Body of pancreas (tissue), 4 donors: ENCODE measurements at places on chromosomes 11 and 22. TPM values are rescaled to one million over a fixed set of nuclear protein-coding genes. Genes with fewer than 3 reads are reported as not detected.

Gene OR52H1
- 5.9 TPM for total RNA-seq

- H3K36me3 ChIP-seq = no peaks in the 10 kb centered on the region
- no peak for DNase-seq
- H3K4me1 ChIP-seq = no peaks in the 10 kb centered on the region
- no peak overlapping the region for H3K27ac ChIP-seq
- no peak overlapping the region for H3K4me3 ChIP-seq
- H3K27me3 ChIP-seq = no peaks in the 10 kb centered on the region
Observed at GRCh38 chr11:74559934-74560309, 32.5 kb upstream of the POLD3 start.

- no peaks in the 10 kb centered on the region for H3K4me1 ChIP-seq
- no peaks in the 10 kb centered on the region for H3K27me3 ChIP-seq
- no peak for DNase-seq
Observed at GRCh38 chr22:17514084-17514483, 49.2 kb upstream of the SLC25A18 start.

DNA sequence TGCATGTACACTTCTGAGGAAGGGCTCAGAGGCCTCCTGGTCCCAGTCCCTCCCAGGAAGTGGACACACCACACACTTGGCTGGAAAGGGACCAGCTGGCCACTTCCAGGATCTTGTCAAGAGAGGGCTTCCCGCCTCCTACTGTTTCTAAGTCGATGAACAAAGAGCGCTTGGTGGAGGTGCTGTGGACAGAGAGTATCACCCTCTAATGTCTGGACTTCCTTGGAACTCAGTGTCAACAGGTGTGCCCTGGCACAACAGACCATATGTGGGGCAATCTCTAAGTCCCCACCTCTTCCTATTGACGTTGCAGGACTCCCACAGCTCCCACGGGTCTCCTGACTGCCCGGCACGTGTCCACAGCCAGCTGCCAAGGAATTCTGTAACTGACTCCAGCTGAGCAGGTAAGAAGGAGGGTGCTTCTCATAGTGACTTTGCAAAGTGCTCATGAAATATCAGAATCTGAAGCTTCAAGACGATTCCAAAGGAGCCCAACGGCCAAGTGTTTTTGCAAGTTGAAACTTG lies 16.1 kb downstream of the POU2AF1 start:
- DNase-seq = peak; percentile 96
- H3K4me1 ChIP-seq = peaks cover 92% of the 10 kb centered on the region
- no peaks in the 10 kb centered on the region for H3K27me3 ChIP-seq
- H3K27ac ChIP-seq = peak overlapping the region; percentile 83
- no peaks in the 10 kb centered on the region for H3K36me3 ChIP-seq

- H3K27ac ChIP-seq = no peak overlapping the region
- DNase-seq = no peak
- H3K36me3 ChIP-seq = no peaks in the 10 kb centered on the region
- H3K4me3 ChIP-seq = no peak overlapping the region
Observed at GRCh38 chr11:102447193-102447592, 5.4 kb downstream of the TMEM123 start.

- H3K27ac ChIP-seq = no peak overlapping the region
- no peaks in the 10 kb centered on the region for H3K36me3 ChIP-seq
- H3K4me1 ChIP-seq = no peaks in the 10 kb centered on the region
- no peak overlapping the region for H3K4me3 ChIP-seq
- no peaks in the 10 kb centered on the region for H3K27me3 ChIP-seq
Observed at GRCh38 chr11:102010776-102011494, 36.3 kb upstream of the CFAP300 start.

GRCh38 chr11:69101115-69101791 lies 52.5 kb downstream of the TPCN2 start:
- H3K27me3 ChIP-seq = no peaks in the 10 kb centered on the region
- DNase-seq = peak; percentile 90
- no peak overlapping the region for H3K4me3 ChIP-seq
- H3K4me1 ChIP-seq = peaks cover 9% of the 10 kb centered on the region
- no peaks in the 10 kb centered on the region for H3K36me3 ChIP-seq

GRCh38 chr22:30196141-30196879 lies 50.2 kb downstream of the LIF start:
- peak; percentile 73 for DNase-seq
- H3K4me3 ChIP-seq = no peak overlapping the region
- H3K27ac ChIP-seq = peak overlapping the region; percentile 71
- peaks cover 16% of the 10 kb centered on the region for H3K4me1 ChIP-seq
